NCI-H1092 (cell line): ENCODE measurements at places on chromosomes 2 and 18.

GRCh38 chr2:3639653-3640052, 18.3 kb upstream of the ALLC start:
- no peak for DNase-seq

- DNase-seq, result no peak
Observed at GRCh38 chr2:1731963-1732768, 12.1 kb downstream of the PXDN start.

- no peak for DNase-seq
Observed at GRCh38 chr18:45787346-45787745, 38.1 kb upstream of the SIGLEC15 start.

DNA sequence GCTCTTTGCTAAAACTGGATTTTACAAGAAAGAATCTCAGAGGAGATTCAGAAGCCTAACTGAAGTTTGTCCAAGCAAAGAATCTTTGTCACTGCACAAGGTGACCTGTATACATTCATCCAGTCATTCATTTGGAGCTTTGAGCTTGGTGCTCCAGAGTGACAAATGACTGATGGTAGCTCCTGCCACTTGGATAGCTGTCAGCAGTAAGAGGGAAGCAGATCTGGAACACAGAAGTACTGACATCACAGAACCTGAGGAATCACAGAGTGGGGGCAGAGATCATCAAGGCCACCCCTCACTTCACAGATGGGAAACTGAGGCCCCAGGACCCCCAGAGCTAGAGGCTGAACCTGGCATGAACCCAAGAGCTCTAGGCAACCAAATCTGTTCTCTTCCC, 28.8 kb upstream of the IGFBP2 start:
- DNase-seq, result no peak

DNA sequence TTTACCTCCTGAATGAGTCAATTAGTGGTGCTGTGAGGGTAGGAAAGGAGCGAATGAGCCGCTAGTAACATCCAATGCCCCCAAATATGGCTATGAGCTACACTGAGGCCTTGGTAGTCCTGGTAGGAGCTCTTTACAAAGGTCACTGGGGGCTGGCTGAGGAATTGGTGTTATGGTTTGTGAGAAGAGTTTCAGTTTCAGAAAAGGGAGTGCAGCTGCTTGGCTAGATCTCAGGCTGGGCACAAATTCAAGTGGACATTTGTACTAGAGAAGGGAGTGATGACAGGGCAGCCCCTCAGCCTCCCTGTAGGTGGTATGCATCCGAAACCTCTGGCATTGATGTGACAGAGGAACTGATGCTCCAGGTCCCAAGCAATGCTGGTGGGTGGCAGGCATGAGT, 13.9 kb upstream of the PAIP2B start:
- DNase-seq, result no peak

- no peak for DNase-seq
Observed at GRCh38 chr2:120893811-120894584, 158.3 kb downstream of the GLI2 start.

- DNase-seq, result no peak
Observed at GRCh38 chr18:1094409-1094808, 189.7 kb downstream of the ADCYAP1 start.

DNA sequence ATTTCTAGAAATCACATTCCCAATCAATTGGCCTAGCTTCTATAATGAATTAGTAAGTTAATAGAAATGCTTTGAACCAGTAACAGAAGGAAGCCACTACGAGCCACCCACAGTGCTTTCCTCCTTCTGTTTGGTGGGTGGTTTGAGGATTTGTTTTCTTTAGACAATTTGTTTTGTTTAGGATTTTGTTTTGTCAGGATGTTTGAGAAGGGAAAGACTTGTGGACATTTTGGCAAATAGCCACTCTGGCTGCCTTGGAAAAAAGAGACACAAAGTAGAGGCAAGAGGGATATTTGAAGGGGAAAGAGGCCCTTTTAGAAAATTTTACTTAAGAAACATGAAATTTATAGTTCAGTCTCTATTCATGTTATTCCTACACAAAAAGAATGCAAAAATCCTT, 47.7 kb downstream of the TANK start:
- DNase-seq, result no peak

DNA sequence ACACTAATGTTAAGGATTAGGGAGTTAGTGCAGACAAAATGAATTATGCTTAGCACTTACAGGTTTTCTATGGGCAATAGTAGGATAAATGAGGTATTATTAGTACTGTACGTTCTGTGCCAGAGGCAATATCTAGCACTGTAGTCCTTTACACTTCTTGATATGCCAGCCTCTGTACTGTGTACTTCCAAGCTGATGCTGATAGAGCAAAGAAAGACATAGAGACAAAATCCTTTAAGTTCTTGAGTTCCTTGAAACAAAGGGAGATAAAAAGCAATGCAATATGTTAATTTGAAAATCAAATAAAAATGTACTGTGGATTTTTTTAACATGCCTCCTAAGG, 1234.0 kb upstream of the NXPH2 start:
- DNase-seq, result no peak

DNA sequence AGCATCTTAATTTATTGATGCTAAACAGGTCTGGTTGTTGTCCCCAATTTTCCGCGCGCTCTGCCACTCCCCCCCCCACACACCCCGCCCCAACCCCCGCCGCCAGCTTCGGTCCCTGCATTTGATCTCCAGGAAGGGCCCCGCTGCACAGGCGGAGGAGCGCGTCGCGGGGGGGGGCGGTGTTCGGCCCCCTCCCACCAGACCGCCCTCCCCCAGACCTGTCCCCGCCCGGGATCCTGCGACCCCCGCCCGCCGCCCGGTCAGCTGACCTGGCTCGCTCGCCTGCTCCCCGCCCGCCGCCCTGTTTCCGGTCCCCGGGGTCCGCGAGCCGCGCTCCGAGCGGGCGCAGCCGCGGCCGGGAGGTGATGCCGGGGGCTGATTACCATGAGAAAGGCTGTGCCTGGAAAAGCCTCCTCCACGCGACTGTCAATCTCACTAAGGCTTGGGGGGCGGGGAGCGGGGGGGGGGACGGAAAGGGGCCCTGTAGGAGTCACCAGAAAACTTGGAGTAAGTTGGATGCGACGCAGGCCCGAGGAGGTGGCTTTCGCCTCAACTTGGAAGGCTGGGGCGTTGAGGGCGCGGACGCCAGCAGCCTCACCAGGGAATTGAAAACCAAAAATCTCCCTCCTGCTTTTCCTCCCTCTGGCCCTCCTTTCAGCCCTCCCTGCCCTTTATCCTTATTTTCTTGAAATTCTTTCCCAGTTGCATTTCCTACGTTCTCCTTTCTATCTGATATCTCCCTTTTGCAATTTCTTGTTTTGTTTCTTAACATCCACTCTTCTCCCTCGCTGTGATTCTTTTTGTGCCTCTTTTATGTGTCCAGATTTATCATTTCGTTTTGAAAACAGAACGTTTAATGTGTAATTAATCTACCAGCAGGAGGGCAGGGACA, 4.4 kb upstream of the ZEB2 start:
- DNase-seq, result no peak

DNA sequence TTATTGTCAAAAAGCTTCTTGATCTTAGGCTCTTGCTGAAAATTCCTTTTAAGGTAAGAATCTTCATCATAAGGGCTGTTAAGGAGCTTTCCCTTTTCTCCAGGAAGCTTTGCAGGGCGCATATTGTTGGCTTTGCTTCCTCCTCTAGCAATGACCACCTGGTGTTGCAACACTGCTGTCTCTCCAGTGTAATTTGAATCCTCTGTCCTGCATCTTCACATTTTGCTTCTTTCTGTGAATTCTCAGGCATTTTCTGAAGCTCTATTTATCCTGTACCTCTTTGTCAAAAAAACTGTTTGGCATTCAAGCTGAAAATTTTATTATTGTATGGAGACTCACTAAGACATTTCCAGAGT, 533.1 kb upstream of the CHAC2 start:
- DNase-seq, result no peak

DNA sequence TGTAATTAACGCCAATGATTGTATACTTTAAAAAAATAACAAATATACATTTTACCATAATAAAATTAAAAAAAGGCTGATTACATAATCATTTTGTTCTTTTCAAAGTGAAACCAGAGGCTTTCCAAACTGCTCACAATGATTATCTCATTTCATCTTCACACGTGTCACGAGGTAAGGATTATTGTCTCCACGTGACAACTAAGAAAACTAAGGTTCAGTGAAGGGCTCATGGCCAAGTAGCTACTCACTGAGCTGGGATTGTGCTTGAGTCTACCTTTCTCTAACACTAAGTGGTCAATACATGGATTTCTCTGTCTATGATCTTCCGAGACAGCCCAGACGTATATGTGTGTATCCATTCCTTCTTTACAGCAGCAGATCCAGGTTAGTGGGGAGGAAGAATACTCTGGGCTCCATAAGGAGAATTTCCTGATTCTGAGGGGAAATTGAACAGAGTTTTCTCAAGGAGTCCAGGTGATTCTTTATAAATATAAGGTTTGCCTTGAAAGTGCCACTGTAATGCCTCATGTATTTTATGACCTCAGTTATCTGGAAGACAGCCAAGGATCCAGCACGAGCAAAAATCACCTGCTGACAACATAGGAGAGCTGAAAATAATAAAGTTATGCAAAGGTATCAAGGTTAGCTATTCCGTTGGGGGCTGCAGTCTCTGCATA, 25.6 kb upstream of the ACSL3 start:
- no peak for DNase-seq

DNA sequence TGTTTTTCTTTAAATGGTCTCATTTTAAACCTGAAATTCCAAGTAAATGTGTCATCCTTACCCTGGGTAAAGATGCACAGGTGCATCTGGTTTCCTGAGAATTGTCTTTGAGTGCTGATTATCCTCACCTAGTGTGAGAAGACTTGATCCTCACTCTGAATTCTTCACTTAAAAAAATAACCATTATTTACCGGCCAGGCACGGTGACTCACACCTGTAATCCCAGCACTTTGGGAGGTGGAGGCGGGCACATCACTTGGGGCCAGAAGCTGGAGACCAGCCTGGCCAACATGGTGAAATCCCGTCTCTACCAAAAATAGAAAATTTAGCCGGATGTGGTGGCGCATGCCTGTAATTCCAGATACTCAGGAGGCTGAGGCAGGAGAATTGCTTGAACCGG, 9.9 kb upstream of the WNT6 start:
- no peak for DNase-seq

DNA sequence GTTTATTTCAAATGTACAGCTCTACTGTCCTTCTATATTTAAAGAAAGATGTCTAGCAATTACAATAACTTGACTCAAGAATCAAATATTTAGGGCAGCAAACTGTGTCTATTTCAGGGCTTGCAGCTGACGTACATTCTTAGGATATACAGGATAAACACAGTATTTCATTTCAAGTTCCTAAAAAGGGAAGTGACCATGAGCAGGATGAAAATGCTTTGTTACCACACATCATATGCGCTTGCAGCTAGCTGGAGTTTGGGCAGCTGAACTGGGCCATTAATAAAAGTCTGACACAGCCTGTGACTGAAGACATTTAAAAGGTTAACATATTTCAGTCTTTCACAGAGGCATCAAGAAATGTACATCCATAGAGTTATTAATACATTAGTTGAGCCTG, 264.6 kb upstream of the TRIB2 start:
- DNase-seq, result no peak
